Endodermal cell (in vitro differentiated cells): ENCODE measurements at places on chromosomes 4 and X. TPM values are rescaled to one million over a fixed set of nuclear protein-coding genes. Genes with fewer than 3 reads are reported as not detected.

GRCh38 chrX:127466211-127466610 lies 586.0 kb downstream of the ACTRT1 start:
- no peak for DNase-seq
- H3K4me3 ChIP-seq: no peak overlapping the region
- no peaks in the 10 kb centered on the region for H3K4me1 ChIP-seq
- no peaks in the 10 kb centered on the region for H3K36me3 ChIP-seq
- H3K27me3 ChIP-seq: no peaks in the 10 kb centered on the region

DNA sequence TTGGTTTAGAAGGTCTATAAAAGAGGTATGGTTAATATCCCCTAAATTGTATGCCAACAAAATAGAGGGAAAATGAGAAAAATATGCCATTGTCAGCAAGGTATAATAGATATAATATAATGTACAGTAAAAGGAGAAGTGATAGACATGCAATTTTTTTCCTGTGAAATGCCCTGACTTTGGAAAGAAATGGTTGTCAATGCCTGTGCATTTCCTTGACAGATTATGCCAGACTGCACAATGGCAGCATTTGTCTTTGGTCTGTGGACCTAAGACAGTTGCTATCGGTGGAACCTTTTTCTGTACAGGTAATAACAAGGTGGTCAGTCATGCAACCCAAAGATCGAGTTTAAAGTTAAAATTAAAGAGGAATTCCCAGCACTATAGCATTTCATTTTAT lies 301.7 kb downstream of the CFAP299 start:
- no peak overlapping the region for H3K27ac ChIP-seq
- DNase-seq: no peak
- H3K4me1 ChIP-seq: no peaks in the 10 kb centered on the region
- H3K4me3 ChIP-seq: no peak overlapping the region
- no peaks in the 10 kb centered on the region for H3K27me3 ChIP-seq
- H3K36me3 ChIP-seq: no peaks in the 10 kb centered on the region

DNA sequence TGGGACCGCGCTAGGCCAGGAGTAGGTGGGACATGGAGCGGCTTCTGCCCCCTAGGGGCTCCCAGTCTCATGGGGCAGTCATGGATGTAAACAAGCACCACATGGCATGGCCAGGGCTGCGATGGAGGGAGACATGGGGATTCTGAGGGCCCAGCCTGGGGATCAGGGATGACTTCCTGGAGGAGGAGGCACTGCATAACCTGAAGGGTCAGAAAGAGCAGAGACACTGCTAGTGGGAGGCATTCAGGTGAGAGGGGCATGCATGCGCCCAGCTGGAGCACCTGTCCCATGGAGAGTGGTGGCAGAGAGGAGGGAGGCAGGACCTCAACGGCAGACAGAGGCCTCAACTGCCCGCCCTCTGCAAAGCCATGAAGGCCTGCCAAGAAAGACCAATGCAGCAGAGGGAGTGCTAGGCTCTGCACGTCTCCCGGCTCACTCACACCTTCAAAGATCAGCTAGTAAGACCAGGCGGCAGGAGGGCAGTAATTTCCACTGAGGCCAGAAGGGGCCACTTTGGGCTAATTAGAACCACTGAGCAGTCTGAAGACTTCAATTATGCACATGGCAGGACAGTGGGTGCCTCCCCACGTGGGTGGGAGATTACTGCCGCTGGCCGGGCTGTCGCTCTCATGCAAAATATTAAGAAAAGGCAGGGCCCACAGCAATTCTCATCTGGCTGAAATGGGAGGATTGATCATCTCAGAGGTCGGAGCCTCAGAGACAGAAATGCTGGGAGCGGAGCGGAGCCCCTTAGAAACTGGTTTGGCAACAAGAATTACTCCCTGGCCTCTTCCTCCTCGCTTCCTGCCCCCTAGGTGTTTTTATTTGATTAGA lies 69.6 kb downstream of the PPP2R2C start:
- H3K27ac ChIP-seq: no peak overlapping the region
- no peaks in the 10 kb centered on the region for H3K36me3 ChIP-seq
- H3K4me3 ChIP-seq: no peak overlapping the region

TBX22 gene
- total RNA-seq: 0.35 to 0.71 TPM (median 0.46 TPM) in 3 replicates

DNA sequence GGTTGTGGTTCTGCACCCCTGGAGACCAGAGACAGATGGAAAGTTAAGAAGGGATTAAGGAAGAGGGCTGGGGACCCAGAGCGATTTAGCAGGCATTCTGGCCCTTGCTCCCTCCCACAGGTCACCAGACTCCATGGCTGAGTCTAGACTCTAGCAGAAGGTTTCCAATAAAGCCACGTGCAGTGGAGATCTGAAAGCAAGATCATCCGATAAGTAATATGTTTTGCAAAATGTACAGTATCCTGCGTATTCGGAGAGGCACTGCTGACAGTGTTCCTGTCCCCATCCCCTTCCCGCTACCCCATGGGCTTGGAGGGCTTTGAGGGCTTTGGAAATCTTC lies 531 bp upstream of the GPRIN3 start:
- peaks cover 28% of the 10 kb centered on the region for H3K27me3 ChIP-seq
- no peaks in the 10 kb centered on the region for H3K36me3 ChIP-seq
- no peak overlapping the region for H3K27ac ChIP-seq
- DNase-seq: no peak

DNA sequence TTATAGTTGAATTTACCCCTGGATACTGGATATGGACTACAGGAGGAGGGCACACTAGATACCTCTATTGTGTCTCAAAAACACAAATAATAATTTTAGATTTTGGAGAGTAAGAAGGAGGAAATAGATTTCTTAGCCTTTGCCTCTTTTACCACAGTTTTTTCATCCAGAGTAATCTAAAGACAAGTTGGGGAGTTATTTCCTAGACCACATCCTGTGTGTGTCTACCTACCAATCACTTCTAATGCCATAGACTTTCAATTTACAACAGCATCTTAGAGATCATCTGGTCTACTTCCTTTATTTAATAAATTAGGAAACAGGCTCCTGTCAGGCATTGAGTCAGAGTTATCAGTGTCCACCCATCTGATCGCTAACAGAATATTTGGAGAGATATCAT lies 191.5 kb downstream of the EDA start:
- H3K4me1 ChIP-seq: no peaks in the 10 kb centered on the region
- no peaks in the 10 kb centered on the region for H3K36me3 ChIP-seq
- no peak overlapping the region for H3K4me3 ChIP-seq
- H3K27me3 ChIP-seq: no peaks in the 10 kb centered on the region
- DNase-seq: no peak

GRCh38 chrX:132651421-132652086 lies 162.7 kb upstream of the MBNL3 start:
- no peak overlapping the region for H3K4me3 ChIP-seq
- DNase-seq: peak; percentile 51
- no peaks in the 10 kb centered on the region for H3K4me1 ChIP-seq
- no peaks in the 10 kb centered on the region for H3K36me3 ChIP-seq
- H3K27ac ChIP-seq: no peak overlapping the region

LIMCH1 gene
- total RNA-seq: 5.8 to 12.0 TPM (median 7.9 TPM) in 3 replicates

GRCh38 chr4:74377714-74378113 lies 12.8 kb downstream of the EREG start:
- no peak overlapping the region for H3K27ac ChIP-seq
- H3K36me3 ChIP-seq: no peaks in the 10 kb centered on the region
- no peaks in the 10 kb centered on the region for H3K4me1 ChIP-seq
- no peak overlapping the region for H3K4me3 ChIP-seq
- no peaks in the 10 kb centered on the region for H3K27me3 ChIP-seq

GRCh38 chr4:173051232-173051631 lies 117.4 kb upstream of the GALNT7 start:
- H3K4me3 ChIP-seq: no peak overlapping the region
- H3K4me1 ChIP-seq: no peaks in the 10 kb centered on the region
- DNase-seq: no peak
- H3K36me3 ChIP-seq: no peaks in the 10 kb centered on the region

GRCh38 chr4:1993169-1993516 lies 15.6 kb downstream of the NELFA start:
- no peak overlapping the region for H3K27ac ChIP-seq
- H3K4me1 ChIP-seq: no peaks in the 10 kb centered on the region
- H3K4me3 ChIP-seq: no peak overlapping the region
- no peak for DNase-seq
- peaks cover 54% of the 10 kb centered on the region for H3K36me3 ChIP-seq

- no peak for DNase-seq
- no peaks in the 10 kb centered on the region for H3K4me1 ChIP-seq
- H3K27ac ChIP-seq: no peak overlapping the region
- H3K27me3 ChIP-seq: no peaks in the 10 kb centered on the region
- H3K4me3 ChIP-seq: no peak overlapping the region
Measured at GRCh38 chr4:133465022-133465421, 315.9 kb downstream of the PCDH10 start.

DNA sequence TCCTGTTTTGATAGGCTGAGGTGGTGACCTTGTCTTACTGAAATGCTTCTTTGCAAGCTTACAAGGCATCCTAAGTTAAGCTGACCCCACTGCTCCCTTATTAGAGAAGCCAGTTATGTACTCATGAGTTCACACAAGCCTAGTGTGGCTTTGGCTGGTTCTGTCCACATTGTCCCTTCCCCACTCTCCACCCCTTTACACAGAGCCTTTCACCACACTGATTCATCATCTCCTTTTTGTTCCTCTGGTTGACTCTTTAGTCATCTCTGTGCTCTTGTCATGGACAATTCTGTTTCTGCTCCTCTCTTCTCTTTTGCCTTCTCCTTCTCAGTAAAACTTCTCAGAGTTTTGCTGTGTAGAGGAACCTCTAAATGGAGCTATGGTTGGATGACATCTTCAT lies 4.9 kb downstream of the CHRNA9 start:
- no peak overlapping the region for H3K27ac ChIP-seq
- no peak for DNase-seq
- no peaks in the 10 kb centered on the region for H3K27me3 ChIP-seq
- no peak overlapping the region for H3K4me3 ChIP-seq
- peaks cover 1% of the 10 kb centered on the region for H3K4me1 ChIP-seq

DNA sequence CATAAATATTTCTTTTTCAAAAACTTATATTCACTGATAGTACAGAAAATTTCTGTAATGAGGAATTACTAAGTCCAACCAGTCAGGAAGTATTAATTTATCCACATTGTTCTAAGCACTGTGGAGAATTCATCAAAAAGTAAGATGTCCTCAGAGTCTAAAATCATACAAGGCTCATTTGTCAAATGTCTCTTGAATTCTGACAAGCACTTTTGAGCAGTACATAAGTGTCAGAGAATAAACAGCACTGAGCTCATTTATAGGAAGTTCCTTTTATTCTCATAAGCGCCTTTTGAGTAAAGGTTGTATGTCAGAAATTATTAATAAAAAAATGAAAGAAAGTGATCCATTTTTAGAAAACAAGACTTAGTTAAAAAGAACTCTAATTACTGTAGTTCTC lies 523.2 kb upstream of the EPHA5 start:
- H3K27me3 ChIP-seq: no peaks in the 10 kb centered on the region
- no peaks in the 10 kb centered on the region for H3K4me1 ChIP-seq
- no peak for DNase-seq
- H3K27ac ChIP-seq: no peak overlapping the region
- no peaks in the 10 kb centered on the region for H3K36me3 ChIP-seq

- H3K4me1 ChIP-seq: peaks cover 6% of the 10 kb centered on the region
- no peaks in the 10 kb centered on the region for H3K36me3 ChIP-seq
- peak overlapping the region; percentile 99 for H3K4me3 ChIP-seq
- no peak for DNase-seq
- H3K27me3 ChIP-seq: no peaks in the 10 kb centered on the region
Measured at GRCh38 chr4:26323821-26324220, 3.0 kb downstream of the RBPJ start.

AFF2 gene
- 4.3 to 8.3 TPM (median 5.6 TPM) in 3 replicates for total RNA-seq

CT55 gene
- total RNA-seq: 0.16 TPM in 1 of 2 replicates, not detected in the other

ALB gene
- 1.4 and 2.2 TPM in 2 replicates for total RNA-seq

GRCh38 chrX:123339221-123339905 lies 155.3 kb downstream of the GRIA3 start:
- no peak for DNase-seq
- H3K36me3 ChIP-seq: no peaks in the 10 kb centered on the region
- no peaks in the 10 kb centered on the region for H3K27me3 ChIP-seq
- H3K4me3 ChIP-seq: no peak overlapping the region
